ENCODE measurements at places on chromosomes 3 and 15.

DNA sequence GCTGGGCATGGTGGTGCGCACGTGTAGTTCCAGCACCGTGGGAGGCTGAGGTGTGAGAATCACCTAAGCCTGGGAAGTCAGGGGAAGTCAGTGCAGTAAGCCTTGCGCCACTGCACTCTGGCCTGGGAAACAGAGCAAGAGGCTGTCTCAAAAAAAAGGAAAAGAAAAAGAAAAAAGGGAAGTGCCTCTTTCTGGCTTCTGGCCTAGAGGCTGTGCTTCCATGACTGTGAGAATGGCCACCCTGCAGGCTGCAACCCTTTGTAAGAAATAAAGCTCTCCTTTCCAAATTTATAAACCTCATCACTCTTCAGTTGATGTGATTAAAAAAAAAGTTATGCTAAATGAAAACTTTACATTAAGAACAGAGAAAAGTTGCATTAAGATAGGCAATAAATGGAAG, 774.3 kb downstream of the TUSC7 start:
- DNase-seq: no peak

GRCh38 chr3:123685780-123686179, 100.9 kb upstream of the HACD2 start:
- DNase-seq: no peak

DNA sequence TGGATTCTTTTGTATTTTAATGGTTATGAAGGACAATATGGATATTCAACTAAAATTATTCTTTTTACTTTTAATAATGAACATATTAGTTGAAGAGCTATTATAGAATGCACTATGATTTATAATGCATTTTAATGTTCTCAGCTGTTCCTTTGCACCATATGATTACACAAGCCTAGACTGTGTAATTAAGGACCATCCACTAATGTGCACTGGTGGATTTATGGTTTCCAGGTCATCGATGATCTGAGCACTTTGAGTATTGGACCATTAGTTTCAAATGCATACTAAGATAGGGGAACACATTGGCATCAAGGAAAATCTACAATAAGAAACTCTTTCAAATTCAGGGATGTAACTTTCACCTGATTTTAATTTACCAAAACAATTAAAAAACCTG, 16.8 kb downstream of the LRRN1 start:
- DNase-seq: no peak

DNA sequence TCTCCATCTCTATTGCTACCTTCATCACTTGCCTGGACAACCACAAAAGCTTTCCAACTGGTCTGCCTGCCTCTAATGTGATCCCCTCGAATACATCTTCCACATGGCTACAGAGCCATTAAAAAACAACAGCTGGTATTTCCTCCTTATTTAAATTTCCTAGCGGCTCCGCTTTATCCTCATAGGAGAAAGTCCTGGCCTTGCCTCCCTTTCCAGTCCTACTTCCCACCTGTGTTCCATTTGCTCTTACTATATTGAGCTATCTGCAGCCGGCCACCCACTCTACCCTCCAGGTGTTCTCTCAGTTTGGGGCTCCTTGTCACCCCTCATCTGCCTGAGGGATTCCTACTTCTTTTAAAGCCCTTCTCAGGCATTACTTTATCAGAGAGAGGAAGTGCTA, 49.7 kb upstream of the TSPAN3 start:
- no peak for DNase-seq

GRCh38 chr3:34988296-34988695, 651.0 kb upstream of the ARPP21 start:
- no peak for DNase-seq

DNA sequence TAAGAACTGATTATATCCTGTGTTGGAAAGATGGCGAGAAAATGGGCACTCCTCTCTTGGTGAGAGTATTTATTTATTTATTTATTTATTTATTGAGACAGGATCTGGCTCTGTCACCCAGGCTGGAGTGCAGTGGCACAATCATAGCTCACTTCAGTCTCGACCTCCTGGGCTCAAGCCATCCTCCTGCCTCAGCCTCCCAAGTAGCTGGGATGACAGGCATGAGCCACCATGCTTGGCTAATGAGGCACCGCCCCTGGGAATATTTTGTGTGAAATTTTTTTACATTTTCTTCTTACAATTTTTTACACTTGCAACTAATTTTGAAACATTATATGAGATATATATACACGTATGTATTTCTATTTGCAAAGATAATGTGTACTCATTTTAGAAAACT, 150.5 kb upstream of the PRR20G start:
- no peak for DNase-seq

- DNase-seq: no peak
Observed at GRCh38 chr3:40079847-40080240, 229.7 kb upstream of the EIF1B start.

- peak; percentile 73 for DNase-seq
Observed at GRCh38 chr3:64489361-64490044, 198.3 kb downstream of the ADAMTS9 start.

GRCh38 chr3:196689941-196690660, 21.9 kb downstream of the CEP19 start:
- no peak for DNase-seq

GRCh38 chr3:10286596-10287295, 6.0 kb downstream of the GHRL start:
- DNase-seq: peak; percentile 7

DNA sequence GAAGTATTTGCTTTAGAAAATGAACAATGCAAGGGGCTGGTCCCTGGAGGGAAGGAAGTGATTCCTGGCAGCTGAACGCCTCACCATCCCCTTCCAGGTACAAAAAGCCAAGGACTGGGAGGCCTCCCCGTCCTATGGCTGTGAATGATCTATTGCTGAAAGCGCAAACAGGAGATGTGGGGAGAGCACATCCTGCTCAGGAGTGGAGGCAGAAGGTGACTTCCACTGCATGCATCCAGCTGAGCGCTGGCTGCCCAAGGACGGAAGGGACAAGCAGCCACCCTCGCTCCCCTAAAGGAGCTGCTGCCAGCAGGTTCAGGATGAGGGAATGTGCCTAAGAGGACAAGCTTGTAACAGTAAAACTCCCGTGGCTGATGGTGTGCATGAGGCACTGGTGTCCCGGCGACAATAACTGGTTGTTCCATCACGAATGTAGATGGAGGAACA, 41.4 kb downstream of the ABTB1 start:
- DNase-seq: no peak

GRCh38 chr3:57900786-57901185, 107.4 kb upstream of the FLNB start:
- no peak for DNase-seq

- DNase-seq: no peak
Observed at GRCh38 chr3:70822669-70823068, 510.2 kb upstream of the MDFIC2 start.

GRCh38 chr15:29795610-29796009, 26.7 kb downstream of the TJP1 start:
- DNase-seq: no peak

Measured in NCI-H526 treated with DMSO at 0.1 percent for 48 hours (cell line).